Neural progenitor cell (in vitro differentiated cells): ENCODE measurements at places on chromosomes 1 and 21.

DNA sequence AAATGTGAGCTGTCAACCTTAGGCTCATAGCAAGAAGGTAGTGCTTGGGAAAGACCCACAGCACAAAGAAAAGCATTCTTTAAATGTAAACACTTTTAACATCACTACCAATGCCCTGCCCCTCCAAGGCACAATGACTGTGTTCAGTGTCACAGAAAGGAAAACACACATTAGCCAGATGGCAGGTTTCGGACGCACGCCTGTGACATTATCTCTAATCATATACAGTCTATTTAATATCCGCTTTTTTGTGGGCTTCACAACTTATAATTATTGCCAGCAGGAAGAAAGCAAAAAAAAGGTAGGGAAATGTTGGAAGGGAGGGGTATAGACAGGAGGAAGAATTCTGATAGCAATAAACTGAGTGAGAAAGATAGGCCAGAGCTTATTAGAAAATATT is 112.4 kb upstream of the BEND5 start:
- DNase-seq, result no peak

- DNase-seq, result no peak
Observed at GRCh38 chr1:45266151-45266801, 59.9 kb upstream of the ZSWIM5 start.

GRCh38 chr21:37244501-37245095 is 22.5 kb downstream of the VPS26C start:
- DNase-seq, result no peak

- no peak for DNase-seq
Observed at GRCh38 chr1:72483846-72484357, 201.6 kb upstream of the NEGR1 start.

- no peak for DNase-seq
Observed at GRCh38 chr21:43771698-43772424, 4.2 kb downstream of the CSTB start.

DNA sequence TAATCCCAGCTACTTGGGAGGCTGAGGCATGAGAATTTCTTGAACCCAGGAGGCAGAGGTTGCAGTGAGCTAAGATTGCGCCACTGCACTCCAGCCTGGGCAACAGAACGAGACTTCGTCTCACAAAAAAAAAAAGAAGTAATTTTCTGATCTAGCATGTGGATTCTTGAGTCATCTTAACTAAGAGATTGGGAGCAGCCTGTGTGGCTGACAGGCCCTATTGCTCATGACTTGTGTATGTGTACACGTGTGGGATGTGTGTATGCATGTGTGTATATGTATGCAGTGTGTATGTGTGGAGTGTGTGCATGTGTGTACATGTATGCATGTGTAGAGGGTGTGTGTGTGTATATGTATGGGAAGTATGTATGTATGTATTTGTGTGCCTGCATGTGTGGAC is 29.5 kb downstream of the DOP1B start:
- no peak for DNase-seq

DNA sequence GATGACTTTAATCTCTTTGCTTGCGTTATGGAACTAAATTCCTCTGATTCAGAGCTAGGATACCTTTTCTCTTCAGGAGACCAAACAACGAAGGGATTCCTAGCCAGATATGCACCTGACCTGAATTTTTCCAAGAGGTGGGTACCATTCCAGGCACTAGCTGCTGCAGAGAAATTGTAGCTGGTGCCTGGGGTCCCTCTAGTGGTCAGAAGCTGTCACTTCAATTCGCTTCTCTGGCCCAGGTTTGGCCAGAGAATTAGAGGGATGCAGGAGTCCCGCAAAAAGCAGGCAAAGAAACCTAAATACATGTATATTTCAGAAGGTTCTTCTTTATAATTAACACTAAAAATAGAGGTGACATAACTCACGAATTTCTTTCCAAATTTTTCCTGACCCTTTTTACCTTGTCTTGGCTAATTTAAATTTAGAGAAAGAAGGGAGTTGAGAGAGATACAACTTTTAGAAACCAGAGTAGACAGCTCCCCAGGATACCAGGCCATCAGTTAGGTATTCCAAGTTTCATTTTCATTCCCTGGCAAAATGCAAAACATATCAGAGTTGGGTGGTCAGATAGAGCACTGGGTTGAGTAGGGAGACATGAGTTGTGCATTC is 9.6 kb downstream of the ACKR1 start:
- DNase-seq, result peak; percentile 66

- peak; percentile 93 for DNase-seq
Observed at GRCh38 chr1:28882009-28882628, 32.2 kb upstream of the EPB41 start.

DNA sequence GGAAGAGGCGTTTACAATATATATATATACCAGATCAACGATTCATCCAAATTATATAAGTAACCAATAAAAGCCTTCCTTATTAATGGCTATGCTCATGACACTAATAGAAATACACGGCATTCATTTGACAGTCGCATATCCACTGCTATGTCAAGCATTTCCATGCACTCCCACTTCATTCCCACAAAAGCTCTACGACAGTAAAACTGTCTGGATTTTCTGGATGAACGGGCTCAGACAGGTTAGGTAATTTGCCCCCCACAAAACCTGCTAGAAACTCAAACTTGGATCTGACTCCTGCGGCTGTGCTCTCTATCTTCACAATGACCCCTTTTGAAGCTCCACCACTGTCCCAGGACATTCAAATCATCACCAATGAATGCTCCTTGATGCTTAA is 11.4 kb downstream of the DNAJC11 start:
- no peak for DNase-seq

DNA sequence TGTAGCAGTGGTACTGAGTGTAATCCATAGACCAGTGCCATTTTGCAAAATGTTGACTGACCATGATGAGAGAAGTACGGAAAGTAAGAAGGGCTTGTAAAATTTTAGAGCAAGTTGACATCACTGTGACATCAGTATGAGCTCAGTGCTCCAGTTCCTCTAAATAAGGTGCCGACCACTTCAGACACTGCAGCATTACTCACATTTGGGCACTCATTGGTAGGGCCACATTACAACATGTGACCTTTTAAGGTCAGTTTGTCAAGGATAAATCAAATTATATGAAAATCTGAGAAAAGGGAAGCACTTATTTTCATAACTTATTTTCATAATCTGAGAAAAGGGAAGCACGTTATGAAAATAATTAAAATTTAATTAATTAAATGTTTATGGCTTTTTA is 128.0 kb upstream of the ERG start:
- no peak for DNase-seq

- no peak for DNase-seq
Observed at GRCh38 chr1:32816676-32817158, 441 bp downstream of the YARS1 start.

- DNase-seq, result no peak
Observed at GRCh38 chr1:22791831-22792347, 81.2 kb downstream of the EPHB2 start.

DNA sequence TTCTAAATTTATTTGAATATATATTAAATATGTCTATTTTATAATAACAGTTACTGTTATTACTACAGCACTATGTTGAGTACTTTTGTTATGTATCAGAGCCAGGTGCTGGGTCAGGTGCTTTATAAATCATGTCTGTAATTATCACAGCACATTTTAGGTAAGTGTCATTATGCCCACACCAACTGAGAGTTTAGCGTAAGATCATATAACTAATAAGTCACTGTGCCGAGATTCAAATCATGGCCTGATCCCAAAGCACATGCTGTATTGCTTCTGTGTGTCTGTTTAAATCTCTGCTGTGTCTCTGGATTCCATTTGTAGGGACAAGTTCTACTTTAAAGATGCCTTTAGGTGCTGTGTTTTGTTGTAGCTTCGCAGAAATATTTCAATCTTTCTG is 1.9 kb downstream of the GPSM2 start:
- no peak for DNase-seq

DNA sequence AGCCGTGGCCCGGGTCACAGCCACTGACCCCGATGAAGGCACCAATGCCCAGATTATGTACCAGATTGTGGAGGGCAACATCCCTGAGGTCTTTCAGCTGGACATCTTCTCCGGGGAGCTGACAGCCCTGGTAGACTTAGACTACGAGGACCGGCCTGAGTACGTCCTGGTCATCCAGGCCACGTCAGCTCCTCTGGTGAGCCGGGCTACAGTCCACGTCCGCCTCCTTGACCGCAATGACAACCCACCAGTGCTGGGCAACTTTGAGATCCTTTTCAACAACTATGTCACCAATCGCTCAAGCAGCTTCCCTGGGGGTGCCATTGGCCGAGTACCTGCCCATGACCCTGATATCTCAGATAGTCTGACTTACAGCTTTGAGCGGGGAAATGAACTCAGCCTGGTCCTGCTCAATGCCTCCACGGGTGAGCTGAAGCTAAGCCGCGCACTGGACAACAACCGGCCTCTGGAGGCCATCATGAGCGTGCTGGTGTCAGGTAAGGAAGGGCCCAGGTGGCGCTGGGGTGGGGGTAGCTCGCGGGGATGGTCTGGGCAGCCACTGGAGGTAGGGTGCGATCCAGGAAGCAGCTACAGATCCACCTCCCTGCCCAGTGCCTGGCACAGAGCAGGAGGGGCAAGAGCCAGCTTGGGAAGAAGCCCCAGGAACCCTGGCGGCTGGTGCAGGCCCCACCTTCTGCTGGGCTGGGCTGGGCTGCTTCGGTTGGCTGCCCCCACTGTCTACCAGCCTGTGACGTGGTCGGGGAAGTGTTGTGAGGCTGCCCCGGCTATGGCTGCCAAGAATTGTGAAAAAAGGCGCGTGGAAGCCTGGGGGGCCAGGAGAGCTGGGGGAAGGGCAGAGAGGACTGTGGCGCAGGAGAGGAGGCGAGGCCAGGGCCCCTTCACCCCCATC is 3.8 kb downstream of the CELSR2 start:
- no peak for DNase-seq
